HCEC 1CT (cell line): ENCODE measurements at places on chromosomes 5 and 9.

DNA sequence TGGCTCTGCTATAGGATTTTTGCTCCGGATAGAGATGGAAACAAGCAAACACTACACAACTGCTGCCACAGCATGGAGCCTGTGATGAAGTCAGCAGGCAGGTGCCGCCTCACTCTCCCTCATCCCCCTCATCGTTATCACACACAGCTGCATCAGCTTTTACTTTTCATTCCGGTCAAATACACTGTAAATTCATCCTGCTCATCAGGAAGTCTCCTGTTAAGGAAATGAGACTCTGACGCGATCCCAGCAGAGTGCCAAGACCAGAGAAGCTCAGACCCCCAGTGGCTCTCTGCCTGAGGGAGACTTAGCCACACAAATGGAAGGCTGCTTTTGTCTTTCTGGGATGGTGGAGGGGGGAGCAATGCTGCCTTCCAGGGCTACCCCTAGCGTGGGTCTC lies 270.2 kb downstream of the ELAVL2 start:
- no peak for DNase-seq

DNA sequence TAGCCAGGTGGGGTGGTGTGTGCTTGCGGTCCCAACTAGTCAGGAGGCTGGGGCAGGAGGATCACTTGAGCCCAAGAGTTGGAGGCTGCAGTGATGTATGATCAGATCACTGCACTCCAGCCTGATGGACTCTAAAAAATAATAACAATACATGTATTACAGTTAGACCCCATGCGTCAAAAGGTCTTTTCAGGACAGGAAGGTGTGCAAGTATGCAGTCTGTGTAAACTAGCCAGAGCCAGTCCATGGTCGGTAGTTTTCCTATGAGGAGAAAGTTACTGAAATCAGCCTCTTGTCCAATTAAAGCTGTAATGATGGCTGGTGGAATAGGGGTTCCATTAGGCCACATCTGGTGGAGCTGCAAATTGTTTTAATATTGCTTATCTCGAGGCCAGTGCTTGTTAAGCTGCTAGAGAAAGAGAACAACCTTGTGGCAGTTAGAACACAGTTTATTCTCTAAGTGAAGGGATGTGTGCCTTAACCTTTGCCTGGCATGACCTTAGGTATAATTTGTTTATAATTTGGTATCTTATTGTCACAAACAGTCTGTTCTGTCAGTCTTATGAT lies 1.5 kb upstream of the STOM start:
- no peak for DNase-seq

GRCh38 chr5:95690333-95690732 lies 7.5 kb upstream of the SPATA9 start:
- DNase-seq: no peak

DNA sequence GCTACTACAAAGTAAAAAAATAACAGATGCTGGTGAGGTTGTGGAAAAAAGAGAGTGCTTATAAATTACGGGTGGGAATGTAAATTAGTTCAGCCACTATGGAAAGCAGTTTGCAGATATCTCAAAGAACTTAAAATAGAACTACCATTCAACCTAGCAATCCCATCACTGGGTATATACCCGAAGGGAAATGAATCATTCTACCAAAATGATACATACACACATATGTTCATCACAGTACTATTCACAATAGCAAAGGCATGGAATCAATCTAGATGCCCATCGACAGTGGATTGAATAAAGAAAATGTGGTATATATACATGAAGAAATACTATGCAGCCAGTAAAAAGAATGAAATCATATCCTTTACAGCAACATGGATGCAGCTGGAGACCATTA lies 6.3 kb upstream of the TEX10 start:
- DNase-seq: no peak

DNA sequence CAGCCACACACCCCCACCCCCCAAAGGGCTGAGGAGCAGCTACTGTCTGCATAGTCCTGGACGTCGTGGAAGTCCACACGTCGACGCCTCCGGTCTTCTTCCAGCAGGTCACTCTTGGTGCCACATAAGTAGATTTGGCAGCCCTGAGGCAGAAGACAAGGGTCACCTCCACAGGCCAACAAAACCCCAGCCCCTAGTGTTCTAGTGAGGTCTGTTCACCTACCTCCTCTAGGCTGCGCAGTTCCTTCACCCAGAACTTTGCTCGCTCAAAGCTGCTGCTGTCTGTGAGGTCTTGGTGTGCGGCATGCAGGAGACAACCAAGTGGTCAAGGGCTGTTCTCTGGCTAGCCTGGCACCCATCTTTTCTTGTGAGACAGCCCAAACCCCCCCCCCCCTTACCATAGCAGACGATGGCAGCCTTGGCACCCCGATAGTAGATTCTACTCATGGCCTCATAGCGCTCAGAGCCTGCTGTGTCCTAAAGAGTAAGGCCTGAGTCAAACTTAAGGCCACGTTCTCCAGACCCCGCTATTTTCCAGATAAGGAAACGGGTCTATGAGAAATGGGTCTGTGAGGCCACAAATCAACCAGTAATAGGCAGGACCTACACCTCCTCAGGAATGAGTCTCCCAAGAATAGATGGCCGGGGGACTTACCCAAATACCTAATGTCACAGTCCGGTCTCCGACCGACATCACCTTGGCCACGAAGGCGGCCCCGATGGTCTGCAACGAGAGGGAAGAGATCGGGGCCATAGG lies 987 bp downstream of the RAB24 start:
- DNase-seq: no peak

DNA sequence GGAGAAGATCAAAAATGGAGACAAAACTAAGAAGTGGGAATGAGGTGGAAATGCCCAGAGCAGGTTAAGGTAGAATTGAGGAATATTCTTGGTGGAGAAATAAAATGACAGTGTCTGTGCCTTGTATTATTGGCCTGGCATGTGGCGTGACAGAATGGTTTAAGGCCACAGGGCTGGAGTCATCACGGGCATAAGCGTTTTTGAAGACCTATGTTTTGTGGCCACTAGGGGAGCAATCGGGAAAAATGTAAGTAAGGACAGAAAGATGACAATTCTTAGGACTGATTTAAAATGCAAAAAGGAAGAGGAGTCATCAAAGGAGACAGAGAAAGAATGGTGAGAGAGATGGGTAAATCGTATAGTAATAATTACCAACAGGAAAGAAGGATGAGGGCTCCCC lies 72.2 kb upstream of the EPB41L4A start:
- peak; percentile 5 for DNase-seq

DNA sequence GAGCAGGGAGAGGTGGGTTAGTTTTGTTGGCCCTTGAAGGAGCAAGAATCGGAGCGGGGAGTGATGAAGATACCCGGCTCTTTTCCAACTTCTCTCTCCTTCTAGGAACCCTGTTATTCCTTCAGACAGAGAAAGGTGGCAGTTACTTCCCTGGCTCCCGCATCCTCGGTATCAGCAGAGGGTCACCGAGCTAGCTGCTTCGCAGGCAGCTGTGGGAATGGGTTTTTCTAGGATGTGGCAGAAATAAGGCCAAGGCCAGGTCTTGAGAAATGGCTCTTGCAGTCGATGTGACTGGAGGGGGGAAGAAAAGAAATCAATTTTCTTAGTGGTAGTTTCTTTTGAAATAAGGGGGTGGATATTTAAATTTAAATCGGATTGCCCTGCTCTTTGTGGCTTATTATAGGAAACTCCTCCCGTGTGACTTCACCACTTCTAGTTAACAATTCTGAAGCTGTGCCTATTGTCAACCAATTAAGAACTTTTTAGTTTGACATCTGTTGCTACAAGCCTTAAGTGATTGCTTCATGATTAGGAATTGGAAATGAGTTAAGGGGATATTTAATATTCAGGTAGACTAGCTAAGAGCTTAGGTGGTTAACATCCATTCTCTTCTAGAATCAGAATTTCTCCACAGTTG lies 1.4 kb downstream of the SAP30L start:
- DNase-seq: no peak

GRCh38 chr5:84383296-84383815 lies 1.3 kb downstream of the EDIL3 start:
- DNase-seq: no peak

GRCh38 chr5:77641397-77641943 lies 3.0 kb upstream of the OTP start:
- no peak for DNase-seq

DNA sequence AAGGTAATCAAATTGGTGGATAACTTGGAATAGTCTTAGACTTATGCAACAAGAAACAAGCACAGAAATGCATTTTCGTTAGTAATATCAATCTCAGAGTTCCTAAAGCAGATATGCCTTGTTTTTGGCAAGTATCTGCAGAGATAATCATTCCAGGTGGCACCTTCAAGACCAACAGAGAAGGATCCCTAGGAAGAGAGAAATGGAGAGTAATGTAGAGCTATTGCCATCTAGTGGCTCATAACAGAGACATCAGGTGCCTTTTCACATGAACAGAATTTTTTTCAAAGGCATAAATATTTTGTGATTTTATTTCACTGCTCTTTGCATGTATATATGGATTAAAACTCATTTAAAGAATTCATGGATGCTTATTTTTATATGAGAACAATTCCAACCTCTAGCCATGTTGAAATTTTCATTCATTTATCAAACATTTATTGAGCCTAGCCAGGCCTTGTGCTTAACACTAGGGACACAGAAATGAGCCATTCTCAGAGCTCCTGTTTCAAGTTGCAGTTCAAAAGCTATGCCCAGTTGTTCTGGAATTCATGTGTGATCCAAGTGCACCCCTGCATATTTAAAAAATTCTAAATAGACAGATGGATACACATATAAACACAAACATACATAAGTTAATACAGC lies 117.5 kb upstream of the OR13F1 start:
- DNase-seq: peak; percentile 39

GRCh38 chr9:128454991-128455390 lies 815 bp upstream of the ODF2 start:
- no peak for DNase-seq

- DNase-seq: no peak
Measured at GRCh38 chr5:139954462-139954861, 88.6 kb downstream of the NRG2 start.

GRCh38 chr5:98606961-98607360 lies 166.5 kb upstream of the RGMB start:
- DNase-seq: no peak

DNA sequence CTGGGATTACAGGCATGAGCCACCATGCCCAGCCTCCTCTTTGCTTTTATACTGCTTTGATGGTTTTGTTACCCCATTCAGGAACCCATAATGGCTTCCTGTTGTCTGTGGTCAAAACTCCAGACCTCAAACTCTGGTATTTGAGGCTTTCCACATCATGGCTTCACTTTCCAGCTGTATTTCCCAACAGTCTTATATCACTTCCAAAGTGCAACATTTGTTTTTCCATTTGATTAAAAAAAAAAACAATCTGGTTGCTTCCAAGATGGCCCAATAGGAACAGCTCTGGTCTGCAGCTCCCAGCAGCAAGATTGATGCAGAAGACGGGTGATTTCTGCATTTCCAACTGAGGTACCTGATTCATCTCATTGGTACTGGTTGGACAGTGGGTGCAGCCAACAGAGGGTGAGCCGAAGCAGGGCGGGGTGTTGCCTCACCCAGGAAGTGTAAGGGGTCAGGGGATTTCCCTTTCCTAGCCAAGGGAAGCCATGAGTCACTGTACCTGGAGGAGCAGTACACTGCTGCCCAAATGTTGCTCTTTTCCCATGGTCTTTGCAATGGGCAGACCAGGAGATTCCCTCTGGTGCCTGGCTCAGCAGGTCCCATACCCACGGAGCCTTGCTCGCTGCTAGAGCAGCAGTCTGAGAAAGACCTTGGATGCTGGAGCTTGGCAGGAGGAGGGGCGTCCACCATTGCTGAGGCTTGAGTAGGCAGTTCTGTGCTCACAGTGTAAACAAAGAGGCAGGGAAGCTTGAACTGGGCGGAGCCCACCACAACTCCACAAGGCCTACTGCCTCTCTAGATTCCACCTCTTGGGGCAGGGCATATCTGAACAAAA lies 458.4 kb downstream of the KDM4C start:
- peak; percentile 38 for DNase-seq

GRCh38 chr9:75909776-75910175 lies 19.3 kb downstream of the PCSK5 start:
- no peak for DNase-seq

- DNase-seq: peak; percentile 100
Measured at GRCh38 chr5:169803077-169803981, 166.3 kb downstream of the DOCK2 start.

DNA sequence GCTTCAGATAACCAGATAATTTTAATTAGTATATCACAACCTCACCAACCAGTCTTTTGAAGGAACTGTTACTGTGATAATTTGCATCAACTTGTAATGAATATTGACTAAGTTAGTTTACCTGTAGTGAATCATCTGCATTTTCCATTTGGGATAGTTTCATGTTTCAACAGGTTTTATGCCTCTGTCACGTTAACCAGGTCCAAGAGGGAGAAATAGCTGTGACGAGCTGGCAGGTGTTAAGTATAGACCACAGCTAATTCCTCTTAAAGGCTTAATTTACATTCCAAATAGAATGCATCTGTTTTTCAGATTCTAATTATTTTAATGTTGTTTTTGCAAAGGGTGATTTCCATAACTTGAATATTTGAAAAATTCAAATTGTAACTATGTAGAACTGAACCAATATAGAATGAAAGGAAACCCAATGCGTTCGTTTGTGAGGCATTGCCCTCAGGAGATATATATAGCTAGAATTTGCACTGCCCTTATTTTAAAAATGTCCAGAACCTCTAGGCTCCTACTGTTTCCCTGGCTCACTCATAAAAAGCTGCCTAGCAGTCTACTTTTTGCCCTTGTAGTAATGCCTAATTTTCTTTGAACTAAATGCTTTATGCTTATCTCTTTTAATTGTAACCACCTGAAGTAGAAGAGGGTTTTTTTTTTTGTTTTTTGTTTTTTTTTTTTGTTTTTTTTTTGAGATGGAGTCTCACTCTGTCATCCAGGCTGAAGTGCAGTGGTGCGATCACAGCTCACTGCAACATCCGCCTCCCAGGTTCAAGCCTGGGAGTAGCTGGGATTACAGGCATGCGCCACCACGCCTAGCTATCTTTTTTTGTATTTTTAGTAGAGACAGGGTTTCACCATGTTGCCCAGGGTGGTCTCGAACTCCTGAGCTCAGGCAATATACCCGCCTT lies 270.5 kb downstream of the SMARCA2 start:
- no peak for DNase-seq

DNA sequence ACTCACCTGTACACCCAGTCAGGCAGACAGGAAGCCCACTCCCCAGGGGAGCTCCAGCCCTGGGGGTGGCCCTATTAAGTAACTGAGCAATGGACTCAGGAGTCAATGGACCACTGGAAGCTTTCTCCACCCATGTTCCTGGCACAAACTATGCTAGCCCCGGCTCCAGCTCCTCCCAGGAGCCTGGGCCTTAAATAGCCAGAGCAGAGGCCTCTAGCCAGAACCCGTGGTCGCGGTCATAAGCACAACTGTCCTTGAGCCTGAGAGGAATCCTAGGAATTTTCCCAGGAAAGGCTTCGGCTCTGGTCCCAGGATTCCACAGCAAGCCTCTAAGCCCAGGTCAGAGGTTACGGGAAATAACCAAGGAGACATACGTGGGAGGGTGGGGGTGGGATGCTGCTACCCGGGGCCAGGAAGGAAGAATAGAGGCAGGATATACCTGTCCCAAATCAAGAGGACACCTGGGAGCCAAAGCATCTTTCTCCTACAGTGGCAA lies 5.5 kb downstream of the SEPTIN8 start:
- peak; percentile 20 for DNase-seq

GRCh38 chr5:148457183-148457620 lies 73.4 kb downstream of the FBXO38 start:
- DNase-seq: peak; percentile 20
